ENCODE measurements at places on chromosomes 3 and 15.

GRCh38 chr3:160538895-160539294 is 26.5 kb downstream of the KPNA4 start:
- no peak for DNase-seq

GRCh38 chr15:74406992-74407705 is 26.6 kb downstream of the SEMA7A start:
- DNase-seq: peak; percentile 85

DNA sequence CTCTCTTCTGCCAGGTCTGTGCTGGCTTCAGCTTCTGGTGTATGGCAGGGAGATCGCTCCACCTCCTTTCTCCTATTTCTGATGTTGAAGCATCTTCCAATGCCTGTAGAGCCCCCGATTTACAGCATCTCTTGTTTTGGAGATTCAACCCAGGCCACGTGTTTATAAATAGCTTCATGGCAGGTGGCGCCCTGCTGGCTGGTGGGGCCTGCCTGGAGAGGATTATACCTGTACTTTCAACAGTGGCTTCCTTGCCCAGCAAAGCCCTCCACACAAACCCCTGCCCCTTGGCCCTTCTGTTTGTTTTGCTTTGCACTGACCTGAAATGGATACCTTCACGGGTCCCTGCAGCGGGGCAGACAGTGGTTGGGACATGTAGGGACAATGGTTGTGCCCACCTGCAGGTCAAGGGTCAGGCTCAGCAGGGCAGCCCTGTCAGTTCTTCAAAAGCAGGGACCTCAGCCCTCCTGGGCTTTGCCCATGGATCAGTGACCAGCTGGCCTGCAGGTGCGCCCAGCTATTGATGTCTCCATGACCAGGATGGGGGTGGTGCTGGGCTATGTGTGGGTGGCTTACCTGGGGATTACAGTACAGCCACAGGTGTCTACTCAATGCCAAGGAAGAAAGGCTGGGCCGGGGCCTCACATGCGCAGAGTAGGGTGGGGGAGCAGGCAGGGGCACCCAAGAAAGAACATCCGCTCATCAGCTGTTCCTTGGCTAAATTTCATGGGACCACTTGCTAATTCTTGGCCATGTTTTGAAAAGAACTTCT is 112.7 kb upstream of the PRR23C start:
- no peak for DNase-seq

- DNase-seq: no peak
Observed at GRCh38 chr15:66408675-66409282, 22.1 kb downstream of the MAP2K1 start.

GRCh38 chr15:92166751-92167405 is 226.8 kb upstream of the ST8SIA2 start:
- DNase-seq: no peak

DNA sequence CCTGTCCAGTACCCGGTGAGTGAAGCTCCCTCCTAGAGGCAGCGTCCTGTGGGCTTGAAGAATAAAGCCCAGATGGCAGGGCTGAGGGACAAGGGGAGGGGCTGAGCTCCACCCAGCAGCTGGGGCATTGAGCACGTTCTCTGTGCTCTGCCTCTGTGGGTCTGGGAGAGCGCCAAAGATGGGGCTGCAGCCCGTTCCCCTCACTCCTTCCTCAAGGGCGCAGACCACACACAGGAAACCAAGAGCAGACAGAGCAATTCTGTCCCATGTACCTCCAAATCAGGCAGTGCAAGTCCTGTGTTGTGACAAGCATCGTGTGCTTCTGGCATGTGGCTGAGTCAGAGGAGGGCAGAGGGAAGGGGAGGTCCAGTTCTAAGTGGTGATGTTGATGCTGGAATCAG is 15.7 kb upstream of the KIF23 start:
- peak; percentile 40 for DNase-seq

- peak; percentile 78 for DNase-seq
Observed at GRCh38 chr3:122635789-122636188, 44.9 kb upstream of the PARP14 start.

GRCh38 chr15:33101036-33101435 is 93.5 kb downstream of the FMN1 start:
- DNase-seq: no peak

Data from brain microvascular endothelial cell (primary cell).